Psoas muscle (tissue), 8 donors: ENCODE measurements at places on chromosomes 1 and 21. TPM values are rescaled to one million over a fixed set of nuclear protein-coding genes. Genes with fewer than 3 reads are reported as not detected.

- H3K4me1 ChIP-seq, result peaks cover 8% of the 10 kb centered on the region
- H3K4me3 ChIP-seq, result no peak overlapping the region
- no peak for DNase-seq
- no peak overlapping the region for H3K27ac ChIP-seq
- no peaks in the 10 kb centered on the region for H3K36me3 ChIP-seq
These were observed 35.4 kb downstream of the CENPF start for GRCh38 chr1:214638459-214638807.

GRCh38 chr1:2862814-2863647 is 61.5 kb upstream of the TTC34 start:
- DNase-seq, result peak; percentile 4
- H3K4me1 ChIP-seq, result no peaks in the 10 kb centered on the region
- peaks cover 35% of the 10 kb centered on the region for H3K27me3 ChIP-seq
- H3K27ac ChIP-seq, result no peak overlapping the region
- no peak overlapping the region for H3K4me3 ChIP-seq

DNA sequence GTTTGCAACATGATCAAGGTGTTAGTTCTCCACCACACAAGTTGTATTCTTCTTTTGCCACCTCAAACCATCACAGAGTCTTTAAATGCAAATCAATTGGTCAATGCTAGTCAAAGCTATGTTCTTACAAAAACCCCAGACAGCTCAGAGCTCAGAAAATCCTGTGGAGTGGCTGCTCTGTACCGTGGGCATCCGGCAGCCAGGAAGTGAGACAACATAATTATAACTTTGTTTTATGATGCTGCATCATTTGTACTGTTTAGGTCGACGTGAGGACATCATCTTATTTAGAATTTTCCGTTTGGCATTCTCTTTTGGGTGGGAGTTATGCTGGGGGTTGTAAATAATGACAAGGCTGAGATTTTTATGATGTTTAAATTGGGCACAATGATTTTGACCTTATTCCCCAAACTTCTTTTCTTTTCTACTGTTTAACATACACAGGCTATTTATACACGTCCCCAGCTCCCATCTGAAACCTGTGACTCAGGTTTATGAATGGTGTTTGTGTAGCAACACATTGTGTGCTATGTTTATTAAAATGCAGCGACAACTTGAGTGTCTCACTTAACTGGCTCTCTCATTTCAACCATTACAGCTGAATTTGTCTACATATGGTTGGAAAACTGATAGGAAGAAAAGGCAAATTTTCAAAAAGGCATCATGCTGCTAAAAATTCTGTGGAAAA is 124.0 kb downstream of the CNIH3 start:
- H3K27me3 ChIP-seq, result no peaks in the 10 kb centered on the region
- H3K36me3 ChIP-seq, result no peaks in the 10 kb centered on the region
- no peak overlapping the region for H3K4me3 ChIP-seq
- no peak for DNase-seq

DNA sequence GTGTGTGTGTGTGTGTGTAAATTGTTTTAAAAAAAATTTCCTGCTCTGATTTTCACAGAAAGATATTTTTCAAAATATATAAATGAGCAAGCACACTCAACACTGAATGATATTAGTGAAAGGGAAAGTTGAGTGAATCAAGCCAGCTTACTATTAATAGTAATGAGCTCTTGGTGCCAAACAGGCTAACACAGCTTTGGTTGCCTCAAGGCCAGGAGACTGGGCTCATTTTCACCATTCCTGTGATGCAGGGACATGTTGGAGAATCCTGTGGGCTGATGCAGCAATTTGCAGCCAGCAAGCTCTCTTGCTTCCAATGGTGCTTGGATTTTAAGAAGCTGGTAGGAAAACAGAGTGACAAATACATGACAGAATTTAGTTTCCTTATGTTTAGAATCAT is 30.2 kb downstream of the PLA2G4A start:
- H3K4me3 ChIP-seq, result no peak overlapping the region
- no peak overlapping the region for H3K27ac ChIP-seq
- DNase-seq, result no peak
- no peaks in the 10 kb centered on the region for H3K27me3 ChIP-seq
- H3K4me1 ChIP-seq, result no peaks in the 10 kb centered on the region

GRCh38 chr1:101285922-101286570 is 49.2 kb downstream of the S1PR1 start:
- H3K27ac ChIP-seq, result no peak overlapping the region

- no peaks in the 10 kb centered on the region for H3K36me3 ChIP-seq
- H3K4me3 ChIP-seq, result peak overlapping the region; percentile 86
- DNase-seq, result peak; percentile 82
- H3K27me3 ChIP-seq, result no peaks in the 10 kb centered on the region
These were observed 3.0 kb downstream of the ATP2B4 start for GRCh38 chr1:203629507-203630082.

GRCh38 chr1:28358716-28359115 is 10.8 kb upstream of the PHACTR4 start:
- no peaks in the 10 kb centered on the region for H3K27me3 ChIP-seq
- H3K4me1 ChIP-seq, result no peaks in the 10 kb centered on the region
- no peak overlapping the region for H3K27ac ChIP-seq
- H3K36me3 ChIP-seq, result no peaks in the 10 kb centered on the region

DNA sequence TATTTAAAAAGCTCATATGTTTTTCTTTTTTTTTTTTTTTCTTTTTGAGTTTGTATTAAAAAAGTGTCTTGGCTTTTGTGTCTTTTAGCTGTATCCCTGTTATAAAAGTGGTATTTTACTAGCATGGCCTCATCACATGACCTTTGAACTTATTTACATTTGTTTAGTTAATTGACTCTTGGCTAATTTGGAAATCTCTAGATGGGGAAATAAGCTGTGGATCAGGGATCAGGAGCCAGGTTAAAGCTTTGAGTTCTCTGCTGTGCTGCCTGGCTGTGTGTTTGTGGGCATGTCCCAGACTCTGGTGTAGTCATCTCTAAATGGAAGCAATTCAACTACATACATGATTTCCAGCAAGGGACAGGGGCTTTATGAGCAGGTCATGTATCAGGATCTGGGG is 56.5 kb downstream of the HHAT start:
- no peak for DNase-seq
- no peak overlapping the region for H3K27ac ChIP-seq

The DMRTA2 gene
- not detected for total RNA-seq

The LCE1B gene
- total RNA-seq, result not detected

The INAVA gene
- not detected for total RNA-seq

The AVPR1B gene
- not detected for total RNA-seq

The ALX3 gene
- not detected for total RNA-seq
